CD4-positive, alpha-beta T cell treated with Interleukin-12 subunit alpha and Interleukin-12 subunit beta, for 1 hour (primary cell): ENCODE measurements at places on chromosomes 12 and 14.

GRCh38 chr14:76698631-76699030, 62.6 kb upstream of the VASH1 start:
- DNase-seq, result no peak

DNA sequence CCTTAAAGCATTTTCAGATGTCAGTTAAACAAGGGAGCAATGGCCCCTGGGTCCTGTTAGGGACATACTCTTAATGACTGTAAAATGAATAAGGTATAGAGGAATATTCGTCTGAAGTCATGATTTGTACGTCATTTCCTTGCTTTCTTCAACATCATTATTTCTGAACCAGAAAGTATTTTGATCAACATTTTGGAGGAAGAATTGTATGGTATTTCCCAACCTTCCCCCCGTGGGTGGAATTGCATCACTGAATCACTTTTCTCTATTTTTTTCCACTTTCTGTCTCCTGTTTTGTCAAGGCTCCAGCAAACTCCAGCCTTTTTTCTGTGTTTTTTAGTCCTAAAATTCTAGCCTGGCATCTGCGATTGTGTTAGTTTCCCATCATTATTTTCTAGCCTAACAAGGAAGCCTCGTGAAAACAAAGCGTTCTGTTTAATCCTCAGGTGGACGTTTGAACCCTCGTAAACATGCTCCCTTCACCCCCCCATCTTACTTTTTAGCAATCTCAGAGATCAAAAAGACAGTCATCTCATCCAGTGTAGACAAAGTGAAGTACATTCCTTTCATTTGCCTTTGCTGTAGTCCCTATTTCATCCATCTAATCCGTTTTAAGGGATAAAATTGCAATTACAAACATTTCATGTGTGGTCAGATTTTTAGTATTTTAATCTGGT, 62.3 kb downstream of the ETV6 start:
- no peak for DNase-seq

DNA sequence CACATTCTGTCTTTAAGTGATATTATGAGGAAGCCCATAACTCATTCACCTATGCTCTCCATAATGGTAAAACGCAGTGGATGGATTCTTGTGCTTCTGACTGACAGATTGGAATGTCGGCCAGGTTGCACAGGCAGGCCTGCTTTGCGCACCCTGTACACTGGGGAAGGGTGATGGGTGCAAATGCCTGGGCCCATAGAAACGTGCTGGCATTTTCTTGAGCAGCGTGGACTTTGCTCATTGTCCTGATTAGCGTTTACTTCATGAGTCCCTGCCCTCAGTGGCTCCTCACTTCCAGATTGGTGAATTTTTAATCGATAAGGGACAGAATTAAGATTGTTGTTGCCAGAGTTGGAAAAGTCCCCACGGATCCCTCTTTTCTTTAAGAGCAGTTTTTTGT, 80.9 kb upstream of the TRAF3 start:
- no peak for DNase-seq

DNA sequence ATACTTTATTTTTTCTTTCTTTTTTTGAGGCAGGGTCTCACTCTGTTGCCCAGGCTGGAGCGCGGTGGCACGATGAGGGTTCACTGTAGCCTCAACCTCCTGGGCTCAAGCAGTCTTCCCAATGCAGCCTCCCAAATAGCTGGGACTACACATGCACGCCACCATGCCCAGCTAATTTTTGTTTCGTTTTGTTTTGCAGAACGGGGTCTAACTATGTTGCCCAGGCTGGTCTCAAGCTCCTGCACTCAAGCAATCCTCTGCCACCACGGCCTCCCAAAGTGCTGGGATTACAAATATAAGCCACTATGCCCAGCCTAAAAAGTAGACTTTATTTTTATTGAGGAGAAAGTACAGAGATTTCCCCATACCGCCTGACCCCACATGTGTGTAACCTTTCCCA, 4.7 kb upstream of the MSI1 start:
- no peak for DNase-seq

GRCh38 chr12:11904124-11904523, 166.6 kb upstream of the BCL2L14 start:
- DNase-seq, result no peak

DNA sequence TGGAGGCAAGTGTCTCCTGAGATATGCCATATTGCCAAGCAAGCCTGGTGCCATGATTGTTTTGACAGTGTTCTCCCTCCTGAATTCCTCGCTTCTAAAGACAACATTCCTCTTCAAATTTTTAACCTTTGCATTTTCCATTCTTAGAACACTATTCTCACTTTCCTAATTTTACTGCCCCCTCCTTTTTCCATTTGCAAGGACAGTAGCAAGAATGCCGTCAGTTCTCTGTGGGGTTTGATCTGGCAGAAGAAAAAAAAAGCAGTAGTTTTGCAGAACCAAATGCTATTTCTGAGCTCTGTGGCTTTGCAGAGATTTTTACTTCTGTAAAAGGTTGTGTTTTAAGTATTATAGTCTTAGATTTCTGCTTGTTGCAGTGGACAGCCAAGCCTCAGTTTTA, 295.2 kb downstream of the NUAK1 start:
- no peak for DNase-seq

- DNase-seq, result no peak
Observed at GRCh38 chr12:75842090-75842489, 189.5 kb downstream of the PHLDA1 start.

DNA sequence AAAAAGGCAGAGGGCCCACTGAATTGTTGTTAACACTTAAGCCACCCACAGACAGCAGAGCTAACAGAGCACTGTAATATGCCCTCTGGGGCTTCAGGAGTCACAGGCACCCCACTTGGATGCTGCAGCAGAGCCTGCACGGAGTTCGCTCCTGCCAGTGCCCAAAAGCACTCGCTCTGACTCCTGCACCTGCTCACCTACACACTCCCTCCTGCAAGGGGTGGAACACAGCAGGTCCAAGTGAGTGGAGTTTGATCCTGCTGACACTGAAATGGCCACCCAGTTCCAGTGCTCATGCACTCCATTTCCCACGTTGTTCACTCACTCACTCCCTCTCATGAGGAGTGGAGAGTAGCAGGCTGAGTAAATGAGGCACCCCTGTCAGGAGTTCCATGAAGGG, 68.8 kb downstream of the OSBPL8 start:
- DNase-seq, result no peak

GRCh38 chr12:85809500-85809899, 26.7 kb downstream of the RASSF9 start:
- DNase-seq, result no peak

DNA sequence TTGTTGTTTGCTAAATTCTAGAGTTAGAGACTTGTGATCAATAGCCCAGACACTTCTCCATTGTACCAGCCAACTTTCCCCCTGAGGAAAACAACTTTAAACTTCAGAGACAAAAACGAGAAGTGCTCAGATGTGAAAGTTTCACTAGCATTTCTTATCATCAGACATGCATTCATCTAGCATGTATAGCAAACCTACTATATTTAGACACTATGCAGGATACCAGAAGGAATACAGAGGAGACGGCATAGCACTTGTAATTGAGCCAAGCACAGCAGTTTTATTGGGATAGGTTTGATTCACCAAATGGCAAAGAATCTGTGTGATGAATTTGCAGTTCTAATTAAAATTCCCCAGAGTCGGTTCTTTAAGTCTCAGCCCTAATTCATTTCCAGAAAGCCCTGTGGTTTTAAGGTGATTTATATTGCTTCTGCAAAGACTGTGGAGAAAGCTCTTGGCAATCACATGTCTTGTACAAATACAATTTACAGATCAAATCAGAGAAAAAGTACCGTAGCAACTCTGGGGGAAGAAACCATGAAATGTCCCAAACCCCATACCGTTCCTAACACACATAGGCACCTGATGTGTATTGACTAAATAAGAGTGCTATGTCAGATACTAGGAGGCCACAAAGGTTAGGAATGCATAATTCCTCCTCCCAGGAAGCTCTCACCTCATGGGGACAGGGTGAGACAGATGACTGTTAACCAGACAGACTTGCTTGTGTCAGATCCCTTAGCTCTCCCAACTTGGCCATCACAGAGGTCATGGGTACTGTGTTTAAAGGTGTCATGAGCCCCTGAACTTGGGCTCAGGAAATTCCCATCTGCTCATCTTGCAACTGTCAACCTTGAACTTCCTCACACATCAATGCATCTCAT, 69.6 kb upstream of the KRAS start:
- no peak for DNase-seq

DNA sequence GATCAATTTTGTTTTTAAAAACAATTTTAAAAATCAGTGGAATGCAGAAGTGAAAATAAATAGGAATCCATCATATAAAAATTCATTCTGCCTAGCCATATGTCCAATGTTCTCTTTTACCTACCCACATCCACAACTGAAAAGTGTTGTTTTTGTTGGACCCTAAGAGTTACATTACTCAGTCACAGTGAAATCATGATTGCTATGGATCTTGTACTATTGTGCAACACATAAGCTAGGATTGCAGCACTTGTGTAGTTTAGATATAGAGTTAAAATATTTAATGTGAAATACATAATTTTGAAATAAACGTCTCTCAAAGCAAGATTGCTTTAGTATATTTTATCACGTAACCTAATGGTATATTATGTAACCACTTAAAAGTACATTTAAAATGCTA, 213.3 kb upstream of the CLEC14A start:
- no peak for DNase-seq

GRCh38 chr12:65584016-65584415, 240.3 kb upstream of the HMGA2 start:
- DNase-seq, result no peak

- DNase-seq, result no peak
Observed at GRCh38 chr12:124311292-124312109, 16.6 kb downstream of the RFLNA start.

DNA sequence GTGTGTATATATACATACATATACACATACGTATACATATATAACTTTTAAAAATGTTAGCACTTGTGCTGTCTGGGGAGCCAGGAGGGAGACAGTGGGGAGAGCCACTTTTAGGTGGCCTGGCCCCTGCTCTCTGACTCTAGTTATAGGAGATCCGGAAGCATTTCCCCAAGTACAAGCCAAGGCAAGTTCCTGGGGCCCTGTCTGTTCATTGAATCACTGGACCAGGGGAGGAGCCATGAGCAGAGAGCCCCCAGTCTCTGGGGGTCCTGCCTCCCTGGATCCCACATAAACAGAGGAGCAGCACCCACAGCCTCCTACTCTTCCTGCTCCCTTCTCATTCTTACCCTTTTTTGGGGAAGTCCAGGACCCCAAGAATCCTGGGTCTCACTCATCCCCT, 45.4 kb upstream of the TMED10 start:
- no peak for DNase-seq

DNA sequence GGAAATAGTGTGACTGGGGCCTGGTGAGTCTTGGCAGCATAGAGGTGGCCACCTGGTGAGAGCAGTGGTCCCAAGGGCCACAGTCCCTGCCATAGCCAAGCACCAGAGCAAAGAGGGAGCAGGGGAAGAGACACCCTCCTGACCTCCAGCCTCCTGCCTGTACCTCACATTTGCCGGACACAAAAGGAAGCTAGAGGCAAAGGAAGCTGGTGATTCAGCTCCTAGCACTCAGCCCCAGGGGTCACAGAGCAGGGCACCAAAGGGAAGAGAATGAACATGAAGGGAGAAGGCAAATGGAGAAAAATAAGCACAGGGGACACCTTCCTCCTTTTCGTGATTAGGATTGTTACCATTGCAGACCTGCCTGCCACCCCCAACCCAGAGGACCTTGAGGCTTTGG, 216.8 kb downstream of the ZFP36L1 start:
- no peak for DNase-seq

- no peak for DNase-seq
Observed at GRCh38 chr12:111767362-111768158, 827 bp downstream of the ALDH2 start.

- peak; percentile 40 for DNase-seq
Observed at GRCh38 chr12:9687228-9687627, 17.7 kb downstream of the CLEC2D start.

GRCh38 chr12:49334681-49335080, 2.3 kb downstream of the C1QL4 start:
- DNase-seq, result no peak

DNA sequence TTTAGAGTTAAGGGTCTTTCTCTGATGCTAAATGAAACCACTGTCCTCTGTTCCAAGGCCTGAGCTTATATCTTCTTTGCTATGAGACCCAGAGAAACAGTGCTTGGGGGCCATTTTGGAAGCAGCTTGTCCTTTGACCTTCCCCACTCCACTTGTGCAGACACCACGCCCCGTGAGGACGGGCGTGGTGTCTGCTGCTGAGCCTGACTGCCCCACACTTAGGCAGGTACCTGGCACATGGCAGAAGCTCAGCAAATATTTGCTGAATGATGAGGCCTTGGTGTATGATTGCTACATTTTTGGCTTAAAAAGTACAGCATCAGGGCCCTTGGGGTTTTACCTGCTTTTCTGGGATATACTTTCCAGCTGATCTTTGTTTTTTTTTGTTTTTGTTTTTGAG, 69.9 kb downstream of the RASSF3 start:
- DNase-seq, result no peak

DNA sequence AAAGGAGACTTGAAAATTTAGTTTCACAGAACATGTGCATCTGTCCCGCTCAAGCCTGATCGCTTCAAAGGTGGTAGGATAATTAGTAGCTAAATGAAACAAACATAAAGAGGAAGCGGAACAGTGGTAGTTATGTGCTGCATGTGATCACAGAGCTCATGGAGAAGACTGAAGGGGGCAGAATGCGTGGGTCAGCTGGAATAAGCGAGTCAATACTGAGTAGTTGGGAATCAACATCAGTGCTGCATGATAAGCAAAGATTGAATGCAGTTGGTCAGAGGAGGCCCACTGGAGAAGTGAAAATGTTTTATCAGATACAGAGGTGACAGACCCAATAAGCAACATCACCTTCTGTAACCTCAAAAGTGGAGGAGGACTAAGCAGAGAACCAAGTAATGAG, 95.1 kb upstream of the RFX4 start:
- no peak for DNase-seq

- DNase-seq, result no peak
Observed at GRCh38 chr12:11958221-11959091, 112.3 kb upstream of the BCL2L14 start.

DNA sequence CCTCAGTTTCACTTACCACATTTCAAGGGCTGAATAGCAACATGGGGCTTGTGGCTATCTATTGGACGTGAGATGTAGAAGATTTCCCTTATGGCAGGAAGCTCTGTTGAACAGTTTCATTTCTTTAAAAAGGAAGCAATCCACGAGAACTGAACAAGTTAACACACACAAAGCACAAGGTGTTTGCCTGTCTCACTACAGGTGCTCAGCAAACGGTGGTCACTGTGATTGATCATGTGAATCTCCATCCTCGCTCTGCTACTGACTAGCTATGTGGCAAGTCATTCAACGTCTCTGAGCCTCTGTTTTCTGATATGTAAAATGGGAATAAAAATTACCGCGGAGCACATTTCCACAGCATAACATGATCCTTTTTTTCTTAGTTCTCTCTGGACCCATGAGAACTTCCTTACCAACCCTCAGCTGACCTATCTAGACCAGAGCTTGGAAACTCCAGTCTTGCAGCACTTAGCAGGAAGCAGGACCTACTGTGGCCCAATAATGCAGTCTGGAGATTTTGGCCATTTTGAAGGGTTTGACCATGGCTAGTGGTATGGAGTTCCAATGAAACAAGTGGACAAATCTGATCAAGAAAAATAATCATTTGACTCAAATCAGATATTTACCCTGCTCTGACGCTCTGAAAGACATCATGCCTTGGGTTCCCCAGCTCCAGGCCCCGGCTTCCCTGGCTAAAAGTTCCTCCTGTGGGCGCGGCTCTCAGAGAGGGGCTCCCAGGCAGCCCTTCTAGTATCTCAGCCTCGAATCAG, 278.8 kb downstream of the ZFP36L1 start:
- no peak for DNase-seq

GRCh38 chr14:92106143-92106926, at the start of gene ATXN3:
Gene ATXN3 (minus strand): TSS chr14:92106582. CDS start chr14:92106552, 30 bp downstream.
- DNase-seq, result peak; percentile 96
